CMK (cell line): ENCODE measurements at places on chromosomes 7 and 10.
A peak's percentile ranks its signal among the peaks of the same experiment; 100 is the strongest.

GRCh38 chr10:22690158-22690557 is 24.2 kb downstream of the PIP4K2A start:
- DNase-seq = no peak

DNA sequence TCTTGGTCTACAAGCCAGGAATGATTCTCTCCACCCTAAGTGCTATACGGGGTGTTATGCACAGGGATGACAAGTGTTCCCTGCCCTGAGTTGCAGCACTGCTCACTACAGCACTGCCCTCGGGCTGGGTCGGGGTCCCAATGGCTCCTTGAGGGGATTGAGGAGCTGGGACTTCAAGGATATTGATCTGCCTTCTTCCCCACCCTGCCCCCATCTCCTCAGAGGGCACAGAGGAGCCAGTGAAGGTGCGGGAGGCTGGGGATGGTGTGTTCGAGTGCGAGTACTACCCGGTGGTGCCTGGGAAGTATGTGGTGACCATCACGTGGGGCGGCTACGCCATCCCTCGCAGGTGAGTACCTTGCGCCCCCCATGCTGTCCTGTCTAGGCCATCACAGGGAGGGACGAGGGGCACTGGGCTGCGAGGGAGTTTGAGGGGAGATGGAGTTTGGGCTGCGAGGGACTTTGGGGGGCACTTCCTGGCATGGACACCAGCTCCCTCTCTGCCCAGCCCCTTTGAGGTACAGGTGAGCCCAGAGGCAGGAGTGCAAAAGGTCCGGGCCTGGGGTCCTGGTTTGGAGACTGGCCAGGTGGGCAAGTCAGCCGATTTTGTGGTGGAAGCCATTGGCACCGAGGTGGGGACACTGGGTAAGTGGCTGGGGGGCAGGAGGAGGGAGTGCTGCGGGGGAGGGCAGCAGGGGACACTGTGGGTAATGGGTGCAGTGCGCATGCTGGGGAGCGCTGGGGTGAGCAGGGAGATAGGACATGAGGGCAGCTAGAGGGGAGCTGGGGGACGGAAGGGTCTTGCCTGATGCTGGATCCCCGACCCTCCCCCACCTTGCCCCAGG is 10.3 kb downstream of the FLNC start:
- DNase-seq = no peak

DNA sequence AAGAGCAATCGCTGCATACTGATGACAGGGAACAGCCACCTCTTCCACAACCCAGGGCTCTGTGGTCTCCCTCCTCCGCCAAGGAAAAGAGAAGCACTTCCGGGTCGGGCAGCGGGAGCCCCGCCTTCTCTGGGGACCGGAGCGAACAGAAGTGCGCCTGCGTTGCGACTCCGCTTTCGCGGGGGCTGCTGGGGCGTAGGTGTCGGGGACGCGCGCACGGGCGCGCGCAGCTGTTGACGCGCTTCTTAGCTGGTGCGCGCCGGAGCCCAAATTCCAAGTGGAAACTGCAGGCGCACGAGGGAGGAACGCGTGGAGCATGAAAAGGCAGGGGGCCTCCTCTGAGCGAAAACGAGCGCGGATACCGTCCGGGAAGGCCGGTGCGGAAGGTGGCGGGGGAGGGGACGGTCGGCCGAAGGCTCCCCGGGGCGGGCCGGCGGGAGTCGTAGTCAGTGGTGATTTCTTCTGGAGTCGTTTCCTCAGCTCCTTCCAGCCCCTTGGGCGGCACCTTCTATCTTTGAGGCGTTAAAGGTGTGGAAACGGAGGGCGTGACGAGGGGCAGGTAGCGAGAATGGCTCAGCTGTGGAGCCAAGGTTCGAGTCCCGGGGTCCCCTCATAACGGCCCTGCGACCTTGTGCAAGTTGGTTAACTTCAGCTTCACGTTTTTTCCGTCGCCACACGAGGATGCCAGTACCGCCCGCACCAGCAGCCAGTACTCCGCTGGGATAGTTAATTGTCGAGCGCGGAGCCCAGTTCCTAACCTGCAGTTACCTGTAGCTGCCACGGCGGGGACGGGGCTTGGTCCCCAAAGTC is at the start of the genes COX15 and CUTC:
Gene COX15 (minus strand): TSS at position 95 of the 810 bp plus-strand sequence. CDS start 78 bp downstream, at position 17.
Gene CUTC (plus strand): TSS at position 202 of the 810 bp plus-strand sequence. CDS start 115 bp downstream, at position 317.
- DNase-seq = peak; percentile 97

GRCh38 chr7:75945297-75946168 is 30.6 kb downstream of the POR start:
- DNase-seq = no peak

DNA sequence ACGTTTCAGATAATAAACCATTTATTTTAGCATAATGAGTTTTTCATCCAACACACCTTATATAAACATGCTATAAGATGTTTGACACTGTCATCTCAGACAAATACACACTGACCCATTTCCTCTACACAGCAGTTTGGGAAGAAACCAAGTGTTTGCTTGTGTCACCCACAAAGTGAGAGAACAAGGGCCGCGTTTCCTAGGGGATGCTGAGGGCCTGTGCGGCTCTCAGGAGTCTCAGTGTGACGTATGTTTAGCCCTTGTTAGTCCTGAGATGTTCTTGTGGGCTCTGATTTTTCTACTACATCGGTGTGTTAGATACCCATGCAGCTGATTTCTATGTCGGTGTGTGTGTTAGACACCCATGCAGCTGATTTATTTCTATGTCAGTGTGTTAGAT is 266.3 kb downstream of the DIP2C start:
- DNase-seq = no peak

GRCh38 chr7:22460363-22460988 is 39.5 kb downstream of the STEAP1B start:
- no peak for DNase-seq

- DNase-seq = no peak
Observed at GRCh38 chr10:71468363-71469094, 71.8 kb downstream of the CDH23 start.

- no peak for DNase-seq
Observed at GRCh38 chr7:138616085-138616484, 85.1 kb downstream of the SVOPL start.

DNA sequence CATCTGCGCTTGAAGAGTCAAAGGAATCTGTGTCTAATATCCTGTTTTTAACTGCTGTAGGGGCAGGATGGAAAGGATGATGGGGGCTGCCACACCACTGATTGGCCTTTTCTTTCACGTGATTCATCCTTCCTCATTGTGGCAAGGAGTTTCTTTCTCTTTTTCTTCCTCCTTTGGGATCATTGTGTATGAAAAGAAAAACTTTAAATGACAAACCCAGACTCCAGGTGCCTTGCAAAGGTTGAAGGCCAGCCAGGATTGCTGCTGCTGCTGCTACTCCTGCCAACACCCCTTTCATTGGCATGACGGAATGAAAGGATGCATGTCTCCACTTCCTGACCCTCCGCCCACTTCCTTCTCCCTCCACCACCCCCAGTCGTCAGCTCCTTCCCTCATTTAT is 6.5 kb upstream of the OIT3 start:
- no peak for DNase-seq
